ENCODE measurements at places on chromosomes 6 and 20.

DNA sequence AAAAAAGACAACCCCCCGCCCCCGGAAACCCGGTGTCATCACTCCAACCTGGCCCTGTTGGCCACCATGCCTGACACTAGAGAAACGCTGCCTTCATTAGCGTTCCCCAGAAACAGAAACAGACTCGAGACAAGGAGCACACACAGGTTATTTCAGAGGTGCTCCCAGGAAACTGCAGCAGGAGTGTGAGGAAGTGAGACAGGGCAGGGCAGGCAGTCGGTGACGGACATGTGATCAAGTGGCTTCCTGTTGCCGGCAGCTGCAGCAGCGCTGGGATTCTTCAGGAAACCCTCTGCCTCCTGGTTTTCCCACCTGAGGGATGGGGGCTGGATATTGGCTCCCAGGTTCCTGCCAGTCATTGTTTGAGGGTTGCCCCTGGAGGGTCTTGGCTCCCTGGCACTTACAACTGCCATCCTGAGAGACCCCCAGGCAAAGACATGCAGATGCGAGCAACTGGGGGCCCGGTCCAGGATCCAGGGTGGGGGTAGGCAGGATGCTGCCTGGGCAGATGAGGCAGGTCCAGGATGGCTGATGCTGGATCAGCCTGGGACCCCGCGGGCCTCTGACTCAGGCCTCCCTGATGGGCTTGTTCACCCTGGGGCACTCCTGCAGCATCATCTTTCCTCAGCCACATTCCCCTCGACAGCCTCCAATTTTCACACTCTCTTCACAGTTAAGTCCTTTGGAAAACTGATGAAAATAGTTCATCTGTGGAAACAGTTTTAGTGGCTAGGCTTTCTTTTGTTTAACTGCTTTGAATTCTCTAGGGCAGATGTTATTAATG, 150.7 kb upstream of the SYNDIG1 start:
- DNase-seq: no peak

GRCh38 chr20:60516442-60516841, 558.2 kb downstream of the CDH26 start:
- DNase-seq: no peak

- no peak for DNase-seq
Observed at GRCh38 chr6:126905917-126906316, 212.6 kb upstream of the RSPO3 start.

DNA sequence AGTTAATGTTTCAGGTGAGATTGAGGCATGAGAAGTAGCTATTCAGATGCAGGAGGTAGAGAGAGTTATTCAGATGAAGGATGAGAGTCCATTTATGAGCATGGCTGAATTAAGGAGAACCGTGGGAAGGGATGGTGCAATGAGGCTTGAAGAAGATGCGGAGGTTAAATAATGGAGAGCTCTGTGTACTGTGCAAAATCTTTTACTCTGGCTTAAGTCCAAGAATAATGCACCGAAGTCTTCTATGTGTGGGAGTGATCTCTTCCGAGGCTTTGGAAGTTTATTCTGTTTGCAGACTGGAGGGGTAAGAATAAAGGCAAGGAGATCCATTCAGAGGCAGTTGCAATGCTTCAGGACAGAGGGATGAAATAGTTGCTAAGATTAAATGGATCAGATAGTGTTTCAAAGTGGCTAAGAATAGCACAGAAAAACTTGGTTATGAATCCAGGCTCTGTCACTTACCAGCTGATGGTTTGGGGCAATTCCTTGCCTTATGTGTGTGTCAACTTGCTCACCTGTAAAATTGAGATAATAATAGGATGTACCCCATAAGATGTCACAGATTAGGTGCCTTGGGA, 467.1 kb downstream of the HDGFL1 start:
- no peak for DNase-seq

DNA sequence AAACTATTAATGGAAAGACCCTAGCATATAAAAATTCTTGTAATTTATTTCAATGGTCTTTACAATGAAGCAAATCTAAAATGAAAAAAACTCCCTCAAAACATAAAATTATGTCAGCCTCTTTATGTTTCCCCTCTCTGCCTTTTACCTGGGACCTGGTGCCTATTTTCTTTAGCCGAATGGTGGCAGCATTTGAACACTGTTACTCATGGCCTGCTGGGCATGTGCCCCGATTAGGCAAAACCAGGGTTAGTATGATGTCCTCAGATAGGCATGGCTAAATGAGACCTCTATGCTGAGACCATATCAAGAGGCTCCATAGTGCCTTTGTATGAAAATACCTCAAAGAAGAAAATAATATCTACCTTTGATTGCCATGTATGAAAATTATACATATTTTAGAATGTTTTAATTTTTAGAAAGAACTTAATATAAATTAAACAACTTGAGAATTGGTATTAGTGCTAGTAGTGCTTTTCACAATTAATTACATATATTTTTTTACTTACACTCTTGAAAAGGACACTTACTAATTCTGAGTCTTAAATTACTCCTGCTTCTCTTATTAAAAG, 22.5 kb upstream of the C6orf58 start:
- peak; percentile 6 for DNase-seq

DNA sequence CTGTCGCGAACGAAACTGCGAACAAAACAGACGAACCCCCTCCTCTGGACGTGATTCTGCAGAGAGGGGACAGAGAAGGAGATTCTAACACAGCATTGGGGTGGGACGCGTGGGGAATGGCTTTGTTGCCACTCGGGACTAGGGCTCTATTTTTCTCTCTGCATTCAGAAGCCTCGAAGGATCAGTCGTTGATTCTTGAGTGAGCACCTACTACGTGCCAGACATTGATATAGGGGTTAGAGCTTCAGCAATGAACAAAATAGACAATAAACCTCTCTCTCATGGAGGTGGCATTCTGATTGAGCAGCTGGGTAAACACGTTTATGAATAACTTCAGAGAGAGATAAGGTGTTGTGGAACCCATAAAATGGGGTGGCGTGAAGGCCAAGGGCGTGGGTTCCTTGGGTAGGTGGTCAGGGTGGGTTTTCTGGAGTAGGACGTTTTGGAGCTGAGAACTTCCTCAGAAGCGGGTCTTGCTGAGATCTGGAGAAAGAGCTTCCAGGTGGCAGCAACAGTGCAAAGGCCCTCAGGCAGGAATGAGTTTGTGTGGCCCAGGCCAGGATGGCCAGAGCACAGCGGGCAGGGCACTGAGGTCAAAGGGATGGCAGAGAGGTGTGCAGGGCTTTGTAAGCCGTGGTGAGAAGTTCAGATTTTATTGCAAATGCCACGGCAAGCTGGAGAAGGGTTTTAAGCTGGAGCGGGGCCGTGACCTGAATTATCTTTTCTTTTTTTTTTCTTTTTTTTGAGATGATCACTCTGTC, 884 bp downstream of the SLC2A10 start:
- no peak for DNase-seq

DNA sequence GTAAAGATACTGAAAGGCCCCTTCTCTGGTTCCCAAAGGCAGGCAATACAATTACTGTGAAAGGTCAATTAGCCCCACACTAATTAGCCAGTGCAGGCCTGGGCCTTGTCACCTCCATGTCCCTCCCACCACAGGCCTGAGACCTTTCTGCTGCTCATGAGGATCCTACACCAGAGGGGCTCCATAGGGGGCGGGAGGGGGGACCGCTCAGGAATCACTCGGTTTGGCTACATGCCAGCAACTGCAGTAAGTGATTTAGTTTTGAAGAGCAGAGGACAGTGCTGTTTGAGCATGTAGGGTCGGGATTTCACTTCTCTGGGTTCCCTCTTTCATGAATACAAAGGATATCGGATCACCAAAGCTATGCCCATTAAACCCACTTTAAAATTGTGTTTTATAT, 455.6 kb downstream of the PRKN start:
- no peak for DNase-seq

- no peak for DNase-seq
Observed at GRCh38 chr6:470901-471448, 79.4 kb downstream of the IRF4 start.

- DNase-seq: no peak
Observed at GRCh38 chr6:72941751-72942150, 283.5 kb downstream of the KHDC1L start.

- DNase-seq: no peak
Observed at GRCh38 chr20:5590899-5591298, 159.3 kb upstream of the SHLD1 start.

DNA sequence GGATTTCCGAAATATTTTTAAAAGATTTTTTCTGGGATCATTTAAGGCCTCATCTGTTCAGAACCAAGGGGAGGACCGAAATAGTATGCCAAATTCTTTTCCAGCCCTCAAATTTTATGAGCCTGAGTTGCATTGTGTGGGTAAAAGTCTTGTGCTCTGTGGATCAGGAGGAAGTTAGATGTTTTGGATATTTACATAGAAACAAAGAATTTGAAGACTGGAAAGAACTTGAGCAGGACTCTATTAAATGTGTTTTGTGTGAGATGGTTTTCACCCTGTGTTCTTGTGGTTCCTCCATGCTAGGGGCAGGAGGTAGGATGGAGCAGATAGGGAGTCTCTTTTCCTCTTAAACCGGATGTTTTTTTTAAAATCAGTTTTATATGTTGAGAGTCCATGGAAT, 329.1 kb downstream of the LAMA2 start:
- no peak for DNase-seq

DNA sequence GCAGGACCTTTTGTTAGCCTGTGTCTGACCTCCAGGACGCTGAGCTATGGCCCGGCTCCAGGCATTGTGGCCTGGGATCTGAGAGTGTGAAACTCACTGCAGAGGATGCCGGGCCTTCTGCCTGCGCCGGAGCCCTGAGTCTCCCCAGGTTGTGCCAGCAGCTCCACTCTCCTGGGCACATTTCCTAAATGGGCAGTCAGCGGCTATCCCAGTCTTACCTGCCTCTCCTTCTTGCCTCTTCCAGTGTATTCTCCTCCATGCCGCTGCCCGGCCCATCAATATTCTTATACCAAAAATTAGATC, 397.8 kb downstream of the CDH4 start:
- DNase-seq: no peak

- DNase-seq: no peak
Observed at GRCh38 chr20:13877793-13878192, 93.0 kb downstream of the NDUFAF5 start.

- DNase-seq: peak; percentile 82
Observed at GRCh38 chr6:33744001-33744848, 2.5 kb downstream of the IP6K3 start.

DNA sequence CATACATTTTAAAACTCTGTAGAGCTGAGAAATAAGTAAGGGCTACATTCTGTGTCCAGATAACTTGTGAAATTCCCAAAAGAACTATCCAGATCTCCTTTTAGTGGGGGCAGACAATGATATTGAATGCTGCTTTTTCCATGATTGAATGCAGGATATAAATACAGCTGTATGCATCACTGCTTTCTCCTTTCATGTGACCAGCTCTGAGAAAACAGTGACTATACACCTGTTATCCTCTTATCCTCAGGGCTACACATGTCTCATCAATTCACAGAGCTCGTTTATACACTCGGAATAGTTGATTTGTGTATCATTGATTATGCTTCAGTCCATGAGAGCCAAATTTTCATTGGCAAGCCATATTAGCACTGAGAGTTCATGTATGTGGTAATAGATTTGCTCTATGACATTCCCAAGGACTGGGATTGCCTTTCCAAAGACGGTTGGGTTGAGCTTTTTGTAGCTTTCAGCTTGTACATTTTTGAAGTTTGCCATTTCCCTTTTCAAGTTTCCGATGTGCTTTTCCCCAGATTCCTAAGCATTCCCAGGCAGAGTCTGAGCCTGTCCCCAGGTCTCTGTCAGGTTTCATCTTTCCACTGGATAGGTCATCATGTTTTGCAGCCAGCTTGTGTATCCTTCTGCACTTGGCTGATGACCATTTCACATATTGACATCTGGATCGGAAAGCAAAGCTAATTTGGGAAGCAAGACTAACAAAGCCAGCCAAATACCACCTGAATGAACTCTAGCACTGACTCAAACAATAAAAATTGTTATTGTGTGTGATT, 97.7 kb downstream of the RFX6 start:
- DNase-seq: no peak

DNA sequence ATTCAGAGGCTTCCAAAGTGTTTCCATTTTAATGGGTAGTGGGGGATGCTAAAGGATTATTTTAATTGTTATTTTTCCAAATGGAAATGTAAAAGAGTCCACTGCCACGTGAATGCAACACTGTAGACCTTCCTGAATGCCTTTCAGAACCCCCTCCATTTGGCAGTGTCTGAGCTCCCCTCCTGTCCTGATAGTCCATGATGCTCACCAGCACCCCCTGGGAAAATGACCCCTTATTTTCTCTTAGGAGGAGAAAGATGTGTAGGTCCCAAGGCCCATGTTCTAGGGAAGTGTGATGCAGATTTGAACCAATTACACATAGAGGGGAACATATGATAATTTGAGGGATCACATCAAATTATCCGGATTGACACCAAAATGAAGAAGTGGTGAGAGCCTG, 46.8 kb upstream of the SH3BGRL2 start:
- no peak for DNase-seq

DNA sequence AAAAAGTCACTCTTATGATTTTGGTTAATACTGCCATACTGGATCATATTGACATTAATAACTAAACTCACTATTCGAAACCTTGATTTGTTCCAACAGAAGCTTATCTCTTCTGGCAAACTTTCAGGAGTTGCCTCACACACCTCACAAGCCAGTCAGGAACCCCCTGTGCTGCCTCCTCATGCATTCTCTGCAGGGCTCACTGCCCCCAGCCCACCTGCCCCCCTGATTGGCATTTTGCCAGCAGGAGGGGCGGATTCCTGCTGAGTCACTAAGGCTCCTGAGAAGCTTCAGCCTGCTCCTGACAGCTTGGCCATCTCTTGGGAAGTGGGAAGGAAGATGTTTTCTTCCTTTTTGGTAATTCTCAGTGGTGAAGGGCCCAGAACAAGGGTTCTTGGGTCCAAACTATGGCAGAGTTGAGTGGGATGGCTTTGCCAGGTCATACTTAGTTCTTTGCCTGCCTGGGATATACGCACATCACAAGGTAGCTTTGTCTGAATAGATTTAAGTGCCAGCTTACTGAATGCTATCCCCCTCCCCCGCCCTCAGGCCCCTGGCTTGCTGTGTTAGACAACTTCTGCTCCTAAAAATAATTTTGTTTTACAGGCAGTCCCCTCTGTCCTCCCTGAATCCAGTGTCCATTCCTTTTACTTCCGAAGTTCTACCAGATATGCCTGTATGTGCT, 31.4 kb downstream of the SLC35F1 start:
- DNase-seq: no peak

DNA sequence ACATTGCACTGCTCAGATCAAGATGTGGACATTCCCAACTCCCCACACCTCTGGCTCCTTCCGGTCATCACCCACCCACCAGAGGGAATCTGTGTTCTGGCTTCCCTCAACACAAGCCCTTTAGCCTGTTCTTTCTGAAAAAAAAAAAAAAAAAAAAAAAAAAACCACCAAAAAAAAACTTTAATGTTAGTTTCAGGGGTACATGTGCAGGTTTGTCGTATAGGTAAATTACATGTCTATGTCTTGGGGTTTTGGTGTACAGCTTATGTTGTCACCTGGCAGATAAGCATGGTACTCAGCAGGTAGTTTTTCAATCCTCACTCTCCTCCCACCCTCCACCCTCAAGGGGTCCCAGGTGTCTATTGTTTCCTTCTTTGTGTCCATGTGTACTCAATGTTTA, 135.8 kb upstream of the FOXA2 start:
- DNase-seq: no peak
